Activated T-cell treated with anti-CD3 and anti-CD28 coated beads, Interleukin-2, amount 50 U/mL, for 1 hour (primary cell): ENCODE measurements at places on chromosomes 12 and 14.

DNA sequence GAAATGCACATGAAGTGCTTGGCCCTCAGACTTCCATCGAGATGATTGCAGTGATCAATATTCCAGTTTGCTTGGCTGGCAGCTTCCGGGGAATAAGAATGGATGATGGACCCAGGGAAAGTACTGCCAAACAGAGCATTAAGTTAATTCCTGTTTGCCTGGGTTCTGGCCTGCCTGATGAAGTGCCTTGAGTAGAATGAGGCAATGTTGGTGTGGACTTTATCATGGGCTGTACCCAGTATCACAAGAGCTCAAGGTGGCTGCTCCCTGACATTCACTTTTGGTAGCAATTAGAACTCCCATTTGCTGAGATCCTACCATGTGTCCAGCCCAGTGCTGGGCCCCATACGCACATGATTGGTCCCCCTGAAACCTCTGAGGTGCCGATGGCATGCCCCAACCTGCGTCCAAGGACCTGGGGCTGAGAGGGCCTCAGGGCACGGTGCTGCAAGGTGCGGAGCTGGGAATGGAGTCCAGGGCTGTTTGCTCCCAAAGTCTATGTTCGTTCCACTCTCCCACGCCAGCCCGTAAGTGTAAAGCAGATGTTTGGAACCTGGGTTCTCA, 80.7 kb downstream of the SLC25A47 start:
- DNase-seq = no peak

DNA sequence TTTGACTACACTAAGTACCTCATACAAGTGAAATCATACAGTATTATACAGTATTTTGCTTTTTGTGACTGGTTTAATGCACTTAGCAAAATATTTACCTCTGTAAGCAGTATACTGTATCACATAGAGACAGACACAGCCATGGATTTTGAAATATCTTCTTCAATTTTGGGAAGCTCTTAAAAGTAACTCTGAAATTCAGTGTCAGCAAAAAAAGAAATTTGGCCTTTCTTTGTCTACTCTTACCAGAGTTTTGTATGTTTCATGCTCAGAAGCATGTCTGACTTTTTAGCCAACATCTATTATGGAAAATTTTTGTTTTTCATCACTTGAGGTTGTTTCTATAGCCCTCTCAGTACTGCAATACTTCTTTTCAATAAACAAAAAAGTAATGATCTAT, 1102.2 kb downstream of the TRHDE start:
- DNase-seq = no peak

DNA sequence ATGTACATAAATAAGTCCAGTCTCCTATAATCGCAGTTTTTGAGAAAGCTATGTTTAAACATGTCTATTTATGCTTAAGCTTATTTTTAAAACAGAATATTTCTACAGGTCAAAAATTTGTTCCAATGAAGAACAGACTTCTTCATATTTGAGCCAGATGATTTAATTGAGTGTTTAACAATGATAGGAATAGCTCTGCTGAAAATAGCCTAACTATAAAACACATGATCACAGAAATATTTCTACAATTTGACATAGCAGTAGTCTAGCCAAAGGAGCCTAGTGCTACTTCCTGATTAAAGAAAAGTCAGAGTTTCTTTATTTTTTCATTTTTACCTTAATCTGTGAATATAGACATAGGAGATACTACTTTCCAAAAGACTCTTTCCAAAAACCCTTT, 29.4 kb downstream of the DCP1B start:
- no peak for DNase-seq

DNA sequence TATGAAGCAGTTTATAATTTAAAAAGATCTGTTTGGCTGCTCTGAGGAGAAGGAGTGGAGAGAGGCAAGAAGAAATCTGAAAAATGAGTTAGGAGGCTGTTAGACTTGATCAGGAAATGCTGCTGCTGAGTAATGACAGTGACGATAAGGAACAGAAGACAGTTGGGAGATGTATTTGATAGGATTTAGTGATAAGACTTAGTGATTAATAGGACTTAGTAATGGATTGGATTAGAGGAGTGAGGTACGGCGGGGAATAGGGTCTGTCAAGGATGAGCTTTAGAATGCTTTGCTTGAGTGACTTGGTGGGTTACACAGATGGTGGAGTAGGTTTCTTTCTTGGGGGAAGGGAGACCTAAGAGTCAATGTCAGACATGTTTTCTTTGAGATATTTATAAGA, 31.7 kb downstream of the UNC79 start:
- no peak for DNase-seq

DNA sequence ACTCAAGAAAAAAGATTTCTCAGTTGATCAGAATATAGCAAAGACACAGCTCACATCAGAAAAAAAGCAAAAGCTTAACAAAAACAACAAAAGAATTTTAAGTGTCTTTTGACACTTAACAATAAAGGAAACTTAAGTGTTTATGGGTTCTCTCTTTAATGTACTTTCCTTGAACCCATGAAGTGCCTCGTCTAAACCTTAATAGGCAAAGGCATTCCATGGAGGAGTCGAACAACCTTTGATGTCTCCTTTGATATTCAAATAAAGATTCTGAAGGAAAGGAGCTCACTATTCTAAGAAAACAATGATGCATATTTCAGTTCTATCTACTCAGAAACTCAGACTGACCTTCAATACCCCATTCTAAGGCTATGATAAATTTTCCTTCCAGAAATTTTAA, 116.7 kb downstream of the TMTC1 start:
- no peak for DNase-seq

GRCh38 chr12:92561543-92561899, 141.3 kb upstream of the PLEKHG7 start:
- DNase-seq = no peak

DNA sequence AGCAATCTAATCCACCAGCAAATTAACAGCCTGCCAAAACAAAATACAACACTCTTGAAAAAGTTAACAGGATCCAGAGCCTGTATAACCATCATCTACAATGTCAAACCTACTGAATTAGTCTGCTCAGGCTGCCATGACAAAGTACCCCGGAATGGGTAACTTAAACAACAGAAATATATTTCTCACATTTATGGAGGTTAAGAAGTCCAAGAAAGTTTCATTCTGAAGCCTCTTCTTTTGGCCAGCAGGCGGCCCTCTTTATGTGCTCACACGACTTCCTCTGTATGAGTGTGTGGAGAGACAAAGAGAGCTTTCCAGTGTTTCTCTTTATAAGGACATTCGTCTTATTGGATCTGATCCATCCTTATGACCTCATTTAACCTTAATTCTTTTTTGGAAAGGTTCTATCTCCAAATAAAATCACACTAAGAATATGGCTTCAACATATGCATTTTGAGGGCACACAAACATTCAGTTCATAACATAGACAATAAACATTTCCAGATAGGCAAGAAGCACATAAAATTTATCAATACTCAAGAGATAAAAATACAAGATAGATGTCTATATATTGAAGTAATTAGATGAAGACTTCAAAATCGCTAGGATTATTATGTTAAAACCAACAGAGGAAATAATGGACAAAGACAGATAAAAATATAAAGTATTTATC, 5.9 kb upstream of the RERG start:
- DNase-seq = no peak

DNA sequence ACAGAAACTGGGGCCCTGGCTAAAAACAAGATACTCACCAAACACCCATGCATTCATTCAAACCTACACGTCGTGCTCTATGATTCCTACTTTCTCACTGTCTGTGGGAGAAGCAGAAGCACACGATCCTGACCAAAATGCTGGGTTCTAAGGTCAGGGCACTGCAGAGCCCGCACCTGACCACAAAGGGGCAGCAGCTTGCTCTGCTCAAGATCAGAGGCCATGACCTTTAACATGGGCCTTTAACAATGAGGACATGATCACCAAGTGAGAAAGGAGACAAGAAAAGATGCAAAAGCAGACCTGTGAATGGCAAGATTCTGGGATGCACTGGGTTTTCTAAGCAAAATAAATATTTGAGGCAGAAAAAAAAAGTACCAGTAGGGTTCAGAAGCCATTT, 40.1 kb upstream of the VPS33A start:
- DNase-seq = no peak

GRCh38 chr12:129753586-129753985, 150.2 kb downstream of the TMEM132D start:
- DNase-seq = no peak

DNA sequence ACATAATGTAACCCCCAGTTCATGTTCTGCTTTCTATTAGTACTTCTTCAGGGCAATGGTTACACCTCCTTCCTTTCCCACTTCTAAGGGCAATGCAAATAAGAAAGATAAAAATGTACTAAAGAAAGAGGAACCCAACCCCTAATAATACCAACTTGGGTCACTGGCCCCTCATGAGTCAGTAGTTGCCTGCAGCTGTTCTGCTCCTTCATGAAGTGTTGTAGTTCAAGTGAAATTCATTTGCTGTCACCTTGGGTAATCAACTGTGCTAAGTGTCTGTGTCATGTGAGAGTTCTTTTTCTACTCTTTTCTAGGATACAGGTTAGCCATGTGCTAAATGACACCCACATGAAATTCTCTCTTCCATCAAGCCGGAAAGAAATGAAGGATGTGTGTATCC, 91.8 kb downstream of the PLXNC1 start:
- DNase-seq = no peak

DNA sequence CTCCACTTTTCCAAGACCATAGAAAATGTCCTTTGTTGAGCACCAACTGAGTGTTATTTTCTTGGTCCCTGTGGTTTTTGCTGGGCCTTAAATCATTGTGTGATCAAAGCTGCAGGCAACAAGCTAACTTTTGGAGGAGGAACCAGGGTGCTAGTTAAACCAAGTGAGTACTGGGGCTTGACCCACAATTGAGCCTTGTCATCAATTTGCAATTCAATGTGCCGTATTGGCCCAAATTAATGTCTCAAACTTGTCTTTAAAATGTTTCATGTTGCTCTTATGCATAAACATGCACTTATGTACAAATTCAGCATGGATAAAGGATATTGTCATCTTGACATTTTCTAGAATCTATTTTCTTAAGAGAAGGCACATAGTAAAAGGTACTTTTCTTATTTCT, 62.3 kb downstream of the DAD1 start:
- no peak for DNase-seq

GRCh38 chr14:32656601-32657000, 282.1 kb upstream of the NPAS3 start:
- DNase-seq = no peak

GRCh38 chr12:24861766-24862540, 86.9 kb downstream of the BCAT1 start:
- no peak for DNase-seq

GRCh38 chr12:62684570-62685295, 218.1 kb downstream of the MON2 start:
- no peak for DNase-seq

GRCh38 chr14:94631536-94632304, 19.5 kb downstream of the SERPINA3 start:
- DNase-seq = no peak

GRCh38 chr14:22088614-22089342, 415.2 kb upstream of the OR4E1 start:
- no peak for DNase-seq

DNA sequence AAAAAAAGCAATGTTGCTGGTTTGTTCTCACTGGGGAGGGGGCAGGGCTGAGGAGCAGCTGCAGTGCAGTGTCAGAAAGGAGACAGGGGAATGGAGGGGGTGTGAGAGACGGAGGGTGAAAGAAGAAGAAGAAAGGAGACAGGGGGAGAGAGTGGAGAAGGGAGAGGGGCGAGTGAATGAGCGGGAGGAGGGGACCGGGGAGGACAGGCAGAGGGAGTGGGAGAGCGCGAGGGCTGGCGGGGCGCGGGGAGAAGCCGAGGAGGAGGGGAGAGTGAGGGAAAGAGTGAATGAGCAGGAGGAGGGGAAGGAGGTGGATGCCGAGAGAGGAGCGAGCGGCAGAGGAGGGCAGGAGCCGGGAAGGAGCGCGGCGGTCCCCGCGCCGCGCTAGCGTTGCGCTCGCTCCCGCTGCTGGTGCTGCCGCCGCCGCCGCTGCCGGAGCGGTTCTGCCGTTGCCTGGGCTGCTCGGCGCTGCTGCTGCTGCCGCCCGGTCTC, at the start of gene NOVA1:
Gene NOVA1, minus strand, starts transcription at position 445 of the 492 bp plus-strand sequence. CDS start 597 bp downstream, outside the sequence.
- DNase-seq = no peak

- DNase-seq = no peak
Measured at GRCh38 chr12:89189448-89189847, 162.9 kb downstream of the DUSP6 start.

- DNase-seq = no peak
Measured at GRCh38 chr14:57491640-57492039, 2.0 kb downstream of the CCDC198 start.

- DNase-seq = no peak
Measured at GRCh38 chr14:77065851-77066577, 32.0 kb upstream of the CIPC start.

DNA sequence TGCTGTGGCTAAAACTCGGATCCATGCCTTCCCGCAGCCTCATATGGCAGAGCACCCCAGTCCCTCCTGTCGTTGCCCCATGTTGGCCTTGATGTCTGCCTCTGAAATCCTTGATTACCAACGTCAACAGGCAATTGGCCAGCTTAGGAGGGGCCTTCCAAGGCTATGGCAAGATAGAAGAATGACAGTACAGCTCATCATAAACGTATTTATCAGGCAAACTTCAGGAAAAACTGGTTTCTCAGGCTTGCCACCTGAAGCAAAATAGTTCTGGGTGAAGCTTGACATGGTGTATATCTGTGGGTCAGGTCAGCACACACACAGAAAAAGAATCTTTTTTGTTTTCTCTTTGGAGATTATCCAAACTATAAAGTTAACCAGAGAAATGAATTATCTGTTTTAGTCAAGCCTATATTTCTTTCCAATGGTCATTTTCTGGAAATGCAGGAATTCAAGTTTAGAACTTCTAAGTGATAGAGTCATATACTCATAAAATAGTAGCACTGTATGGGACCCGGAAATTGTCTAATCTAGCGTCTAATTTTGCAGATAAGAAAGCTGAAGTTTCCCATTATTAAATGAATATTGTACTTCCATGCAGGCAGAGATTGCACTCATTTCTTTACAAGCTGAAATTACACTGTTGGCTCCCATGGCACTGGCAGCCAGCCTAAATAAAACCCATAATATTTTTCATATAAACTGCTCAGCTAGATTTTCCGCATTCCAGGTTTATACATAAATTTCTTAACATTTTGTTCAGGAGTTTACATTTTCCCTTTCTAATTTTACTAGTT, 24.4 kb upstream of the DUSP16 start:
- DNase-seq = no peak

- no peak for DNase-seq
Measured at GRCh38 chr12:31861360-31861759, 97.9 kb upstream of the RESF1 start.

DNA sequence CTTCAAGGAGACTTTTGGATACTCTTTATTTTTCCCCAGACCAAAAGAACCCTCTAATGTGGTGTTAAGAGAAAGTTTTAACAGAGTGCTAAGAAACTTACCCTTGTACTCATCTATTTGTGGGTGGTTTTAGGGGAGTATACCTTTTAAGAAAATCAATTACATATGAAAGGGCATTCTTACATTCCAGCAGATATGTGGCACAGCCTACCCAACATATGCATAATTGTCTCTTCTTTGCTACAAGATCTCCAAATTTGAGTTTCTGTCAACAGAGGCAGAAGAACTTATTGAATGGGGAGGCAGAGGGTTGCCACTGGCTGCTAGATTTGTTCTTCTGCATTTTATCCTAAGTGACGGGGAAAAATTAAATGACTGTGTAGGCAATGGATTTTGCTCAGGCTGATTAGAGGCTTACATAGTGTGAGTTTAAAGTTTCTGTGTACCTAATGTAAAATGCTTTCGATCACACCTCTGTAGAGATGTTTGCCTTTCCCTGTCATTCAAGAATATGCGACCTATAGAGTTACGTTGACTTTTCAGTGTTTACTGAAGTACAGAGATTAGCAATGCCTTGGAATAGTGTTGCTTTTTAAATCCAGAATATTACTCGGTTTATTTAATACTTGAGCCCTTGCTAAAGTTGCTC, 54.6 kb downstream of the PROX2 start:
- DNase-seq = no peak

GRCh38 chr12:15794836-15795235, 5.6 kb upstream of the EPS8 start:
- no peak for DNase-seq
